Activated naive CD4-positive, alpha-beta T cell (primary cell): ENCODE measurements at places on chromosomes 16 and 17.

DNA sequence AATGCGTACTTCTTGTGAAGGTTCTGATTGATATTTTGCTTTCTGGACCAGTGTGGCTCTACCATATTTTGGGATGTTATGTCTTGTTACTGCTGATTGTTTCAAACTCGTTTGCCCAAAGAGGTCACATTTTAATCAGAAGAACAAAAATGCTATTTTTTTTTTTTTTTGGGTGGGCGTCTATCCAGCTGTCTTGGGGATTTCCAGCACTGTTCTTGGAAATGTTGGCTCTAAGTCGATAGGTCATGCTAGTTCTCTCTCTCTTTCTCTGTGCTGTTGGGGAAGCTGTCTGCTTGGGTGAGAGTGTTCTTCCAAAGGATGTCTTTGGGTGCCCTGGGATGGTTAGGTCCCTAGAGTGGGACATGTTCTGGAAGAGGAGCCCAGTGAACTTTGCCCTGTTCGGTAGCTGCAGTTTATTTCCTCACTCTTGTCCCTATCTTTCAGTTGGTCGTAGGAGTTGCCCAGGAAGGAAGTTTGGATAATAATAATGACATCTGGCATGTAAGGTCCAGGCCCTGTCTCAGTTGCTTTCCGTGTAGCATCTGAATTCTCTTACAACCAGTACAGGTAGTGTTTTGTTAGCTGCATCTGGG lies 2.9 kb downstream of the IRF8 start:
- no peak for DNase-seq

- no peak for DNase-seq
Measured at GRCh38 chr17:6862825-6863224, 31.3 kb upstream of the TEKT1 start.

- no peak for DNase-seq
Measured at GRCh38 chr17:55527540-55528118, 16.4 kb upstream of the SMIM36 start.

GRCh38 chr16:75929046-75929445 lies 202.8 kb upstream of the CPHXL start:
- DNase-seq, result no peak

GRCh38 chr17:65173284-65173793 lies 36.2 kb downstream of the RGS9 start:
- no peak for DNase-seq

DNA sequence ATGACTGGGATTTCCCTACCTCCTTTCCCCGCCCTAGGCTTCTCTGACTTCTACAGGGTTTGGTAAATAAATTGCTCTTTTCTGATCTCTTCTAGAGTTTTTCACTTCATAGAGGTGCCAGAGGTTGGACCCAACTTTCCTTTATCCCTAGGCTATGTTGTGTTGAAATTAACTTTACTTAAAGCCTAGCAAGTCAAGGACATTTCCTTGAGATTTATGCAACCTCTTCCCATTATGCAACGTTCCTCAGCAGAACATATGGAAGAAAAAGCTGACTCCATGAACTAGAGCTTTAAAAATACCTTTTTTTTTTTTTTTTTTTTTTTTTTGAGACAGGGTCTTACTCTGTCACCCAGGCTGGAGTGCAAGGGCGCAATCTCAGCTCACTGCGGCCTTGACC lies 15.5 kb downstream of the MPO start:
- DNase-seq, result no peak

- no peak for DNase-seq
Measured at GRCh38 chr17:34382621-34383124, 19.6 kb upstream of the CCL1 start.

DNA sequence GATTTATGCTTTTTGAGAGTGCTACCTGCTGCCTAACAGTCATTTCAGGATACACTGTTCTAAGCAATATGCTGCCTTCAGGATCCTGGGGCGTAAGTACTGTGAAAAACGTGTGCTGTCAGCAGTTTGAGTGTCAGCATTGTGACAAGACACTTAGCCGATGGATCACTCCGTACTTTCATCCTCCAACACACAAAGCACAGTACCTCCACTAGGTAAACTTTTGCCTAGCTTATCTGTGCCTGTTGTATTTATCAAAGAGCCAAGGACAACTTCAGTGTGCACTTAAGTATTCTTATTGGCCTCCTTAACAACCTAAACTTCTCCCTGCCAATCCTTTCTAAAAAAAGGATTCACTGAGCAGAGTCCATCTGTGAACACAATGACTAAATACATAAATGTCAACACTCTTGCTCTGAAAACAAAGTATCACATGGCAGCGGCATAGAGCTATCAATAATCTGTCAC lies 33.8 kb upstream of the PHLPP2 start:
- no peak for DNase-seq

DNA sequence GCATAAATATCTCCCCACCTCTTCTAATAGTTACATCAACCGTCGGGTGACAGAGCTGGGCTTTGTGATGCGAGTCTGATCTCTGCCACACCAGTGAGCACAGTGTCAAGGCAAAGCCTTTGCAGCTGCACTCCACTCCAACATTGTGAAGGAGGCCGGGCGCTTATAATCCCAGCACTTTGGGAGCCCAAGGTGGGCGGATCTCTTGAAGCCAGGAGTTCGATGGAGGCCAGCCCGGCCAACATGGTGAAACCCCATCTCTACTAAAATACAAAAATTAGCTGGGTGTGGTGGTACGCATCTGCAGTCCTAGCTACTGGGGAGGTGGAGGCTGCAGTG lies 18.9 kb downstream of the CYB5D2 start:
- DNase-seq, result no peak

- DNase-seq, result no peak
Measured at GRCh38 chr16:58286769-58287433, 7.9 kb downstream of the PRSS54 start.

DNA sequence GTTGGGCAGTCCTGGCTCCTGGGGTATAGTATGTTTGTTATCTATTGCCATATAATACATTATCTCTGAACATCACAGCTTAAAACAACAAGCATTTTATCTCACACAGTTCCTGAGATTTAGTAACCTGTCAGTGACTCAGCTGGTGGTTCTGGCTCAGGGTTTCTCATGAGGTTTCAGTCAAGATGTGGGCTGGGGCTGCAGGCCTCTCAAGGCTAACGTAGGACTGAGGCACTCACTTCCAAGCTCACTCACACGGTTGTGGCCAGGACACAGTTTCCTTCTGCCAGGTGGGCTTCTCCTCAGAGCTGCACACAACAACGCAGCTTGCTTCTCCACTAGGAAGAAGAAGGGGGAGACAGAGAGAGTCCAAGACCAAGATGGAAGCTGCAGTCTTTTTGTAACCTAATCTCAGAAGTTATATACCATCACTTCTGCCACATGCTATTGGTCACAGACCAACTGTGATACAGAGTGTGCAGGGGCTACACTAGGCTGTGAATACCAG lies 10.3 kb upstream of the MED13 start:
- no peak for DNase-seq

- DNase-seq, result no peak
Measured at GRCh38 chr17:75011401-75012095, 922 bp upstream of the MRPL58 start.

DNA sequence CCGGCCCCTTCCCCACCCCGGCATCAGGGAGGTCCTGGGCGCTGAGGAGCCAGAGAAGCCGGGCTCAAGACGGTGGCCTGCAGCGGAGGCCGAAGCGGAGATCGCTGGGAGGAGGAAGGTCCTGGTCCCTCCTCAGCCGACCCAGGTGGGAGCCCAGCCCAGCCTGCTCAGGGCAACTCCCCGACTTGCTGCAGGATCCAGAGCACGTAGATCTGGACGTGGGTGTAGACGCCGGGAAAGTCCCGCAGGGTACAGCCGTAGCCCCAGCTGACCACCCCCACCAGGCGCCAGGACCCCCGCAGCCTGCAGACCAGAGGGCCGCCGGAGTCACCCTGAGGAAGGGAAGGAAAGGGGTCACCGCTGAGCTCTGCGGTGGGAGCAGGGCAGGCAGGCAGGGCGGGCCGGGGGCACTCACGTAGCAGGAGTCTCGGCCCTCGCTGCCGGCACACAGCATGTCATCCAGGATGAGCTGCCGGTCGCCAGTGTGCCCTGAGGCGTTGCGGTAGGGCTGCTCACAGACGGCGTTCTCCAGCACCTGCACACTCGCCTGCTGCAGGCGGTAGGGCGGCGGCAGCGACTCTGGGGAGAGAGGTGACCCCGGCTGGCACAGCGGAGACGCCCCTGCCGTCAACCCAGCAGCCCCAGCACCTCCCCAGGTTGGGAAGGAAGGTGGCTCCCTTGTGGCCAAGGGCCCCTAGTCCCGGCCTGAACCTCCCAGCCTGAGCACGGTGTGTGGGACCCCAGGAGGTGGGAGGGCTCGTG lies 5.4 kb downstream of the TPSD1 start:
- DNase-seq, result no peak

- no peak for DNase-seq
Measured at GRCh38 chr17:68775318-68775717, 174.2 kb upstream of the FAM20A start.

GRCh38 chr16:74743045-74743667 lies 31.5 kb downstream of the FA2H start:
- DNase-seq, result no peak

DNA sequence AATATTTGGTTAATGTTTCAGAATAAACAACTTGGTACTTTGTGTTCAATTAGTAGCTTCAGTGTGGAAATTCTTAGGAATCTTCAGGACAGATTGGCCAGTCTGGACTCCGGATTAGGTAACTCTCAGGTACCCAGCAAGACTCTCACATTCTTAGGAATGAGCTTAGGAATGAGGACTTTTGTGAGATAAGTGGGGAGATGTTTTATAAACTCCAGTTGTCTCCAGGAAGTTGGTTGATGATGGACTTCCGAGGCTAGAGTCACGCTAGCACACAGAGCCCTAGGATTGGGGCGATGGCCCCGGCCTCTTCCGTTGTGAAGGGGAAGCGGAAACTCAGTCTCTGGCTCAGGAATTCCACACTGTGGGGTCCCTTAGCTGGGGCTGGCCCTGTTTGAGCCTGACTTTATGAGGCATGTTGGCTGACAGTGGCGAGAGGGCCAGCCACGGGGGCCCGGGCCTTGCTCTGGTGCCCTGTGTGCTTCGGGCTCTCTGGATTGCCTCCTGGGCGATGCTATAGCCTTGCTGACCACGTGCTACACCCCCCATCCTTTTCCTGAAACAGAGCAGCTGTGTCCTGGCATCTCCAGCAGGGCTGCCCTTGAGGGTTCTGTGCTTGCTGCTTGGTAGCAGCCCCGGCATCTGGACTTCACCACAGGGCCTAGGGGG lies 32.4 kb downstream of the RAB11FIP3 start:
- DNase-seq, result no peak

GRCh38 chr16:2037647-2038381 lies 9.8 kb downstream of the NTHL1 start:
- DNase-seq, result no peak

- no peak for DNase-seq
Measured at GRCh38 chr16:10876799-10877341, at the start of gene CIITA. TSS of gene CIITA (plus strand) at chr16:10877202. CDS start at chr16:10877331, 129 bp downstream.

DNA sequence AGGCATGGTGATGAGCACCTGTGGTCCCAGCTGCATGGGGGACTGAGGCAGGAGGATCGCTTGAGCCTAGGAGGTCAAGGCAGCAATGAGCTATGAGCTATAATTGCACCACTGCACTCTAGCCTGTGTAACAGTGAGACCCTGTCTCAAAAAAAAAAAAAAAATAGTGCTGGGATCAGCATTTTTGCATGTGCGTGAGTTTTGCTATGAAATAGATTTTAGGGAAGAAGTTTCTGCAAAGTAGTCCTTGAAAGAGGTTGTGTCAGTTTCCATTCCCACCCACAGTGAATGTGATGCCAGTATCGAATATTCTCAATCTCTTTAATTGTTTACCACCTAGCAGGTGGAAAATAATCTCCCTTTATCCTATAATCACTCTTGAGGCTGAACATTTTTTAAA lies 26.3 kb upstream of the ARHGAP17 start:
- DNase-seq, result no peak

- no peak for DNase-seq
Measured at GRCh38 chr17:55219934-55220333, 44.8 kb upstream of the HLF start.

DNA sequence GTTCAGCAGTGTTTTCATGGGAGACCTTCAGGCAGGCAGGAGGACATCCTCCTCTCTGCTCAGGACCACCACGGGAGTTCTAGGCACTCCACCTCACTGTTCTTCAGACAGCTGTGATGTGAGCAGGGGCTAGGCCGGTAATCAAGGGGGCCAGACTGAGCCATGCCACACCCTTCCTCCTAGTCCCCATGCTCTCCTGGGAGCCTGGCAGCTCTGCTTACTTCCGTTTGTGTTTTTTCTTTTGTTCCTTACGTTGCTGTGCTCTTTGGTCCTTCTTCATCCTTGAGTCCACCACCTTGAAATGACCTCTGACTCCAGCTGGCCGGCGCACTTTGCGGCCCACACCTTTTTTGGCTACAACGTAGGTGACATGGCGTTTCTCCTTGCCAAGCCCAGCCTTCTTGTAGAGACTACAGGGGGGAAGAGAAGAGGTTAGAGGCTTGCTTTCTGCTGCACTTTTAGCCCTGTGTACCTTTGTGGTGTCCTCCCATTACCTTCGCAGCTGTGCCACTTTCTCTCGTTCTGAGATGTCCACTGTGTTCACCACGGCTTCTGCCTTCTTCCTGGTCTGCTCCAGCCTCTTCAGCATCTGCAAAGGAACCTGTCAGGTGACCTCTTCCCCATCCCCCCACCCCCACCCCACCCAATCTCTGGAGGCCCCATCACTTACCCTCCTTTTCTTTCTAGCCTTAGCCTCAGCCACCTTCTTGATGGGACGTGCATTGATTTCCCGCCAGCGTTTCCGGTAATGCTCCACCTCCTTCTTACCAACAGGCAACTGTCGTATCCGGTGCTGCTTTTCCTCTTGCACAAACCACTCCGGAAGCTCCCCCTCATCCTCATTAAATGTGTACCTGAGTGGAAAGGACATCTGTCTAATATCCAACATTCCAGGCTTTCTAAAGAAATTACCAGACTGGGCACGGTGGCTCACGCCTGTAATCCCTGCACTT lies 7.4 kb upstream of the PSMC5 start:
- no peak for DNase-seq

GRCh38 chr16:64933885-64934284 lies 188.0 kb downstream of the CDH11 start:
- no peak for DNase-seq

DNA sequence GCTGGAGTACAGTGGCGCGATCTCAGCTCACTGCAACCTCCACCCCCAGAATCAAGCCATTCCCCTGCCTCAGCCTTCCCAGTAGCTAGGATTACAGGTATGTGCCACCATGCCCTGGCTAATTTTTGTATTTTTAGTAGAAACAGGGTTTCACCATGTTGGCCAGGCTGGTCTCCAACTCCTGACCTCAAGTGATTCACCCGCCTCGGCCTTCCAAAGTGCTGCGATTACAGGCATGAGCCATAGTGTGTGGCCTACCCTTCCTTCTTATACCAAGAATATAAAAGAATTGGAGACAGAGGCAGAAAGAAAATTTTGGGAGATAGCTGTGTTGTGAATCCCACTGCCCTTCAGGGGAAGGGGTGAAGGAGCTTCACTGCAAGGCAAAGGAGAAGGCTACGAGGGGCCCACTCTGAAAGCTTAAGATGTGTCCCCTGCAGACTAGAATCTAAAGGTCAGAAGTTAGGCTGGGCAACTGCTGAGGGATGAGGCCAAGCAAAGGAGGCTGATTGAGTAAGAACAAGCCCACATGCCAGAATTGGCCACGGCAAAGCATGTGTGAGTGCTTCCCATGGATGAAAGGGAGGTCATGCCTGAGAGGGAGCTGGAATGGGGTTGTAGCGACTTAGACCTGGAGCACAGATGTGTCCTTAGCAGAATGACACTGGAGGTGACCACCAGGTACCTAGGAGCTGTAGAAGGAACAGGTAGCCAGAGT lies 8.4 kb upstream of the CRYBA1 start:
- no peak for DNase-seq

- DNase-seq, result no peak
Measured at GRCh38 chr16:1560153-1560552, 26.7 kb downstream of the TMEM204 start.
